ENCODE measurements at places on chromosomes 13 and 19.
A peak's percentile ranks its signal among the peaks of the same experiment; 100 is the strongest.

- DNase-seq, result no peak
Observed at GRCh38 chr13:38440666-38441065, 91.0 kb downstream of the UFM1 start.

DNA sequence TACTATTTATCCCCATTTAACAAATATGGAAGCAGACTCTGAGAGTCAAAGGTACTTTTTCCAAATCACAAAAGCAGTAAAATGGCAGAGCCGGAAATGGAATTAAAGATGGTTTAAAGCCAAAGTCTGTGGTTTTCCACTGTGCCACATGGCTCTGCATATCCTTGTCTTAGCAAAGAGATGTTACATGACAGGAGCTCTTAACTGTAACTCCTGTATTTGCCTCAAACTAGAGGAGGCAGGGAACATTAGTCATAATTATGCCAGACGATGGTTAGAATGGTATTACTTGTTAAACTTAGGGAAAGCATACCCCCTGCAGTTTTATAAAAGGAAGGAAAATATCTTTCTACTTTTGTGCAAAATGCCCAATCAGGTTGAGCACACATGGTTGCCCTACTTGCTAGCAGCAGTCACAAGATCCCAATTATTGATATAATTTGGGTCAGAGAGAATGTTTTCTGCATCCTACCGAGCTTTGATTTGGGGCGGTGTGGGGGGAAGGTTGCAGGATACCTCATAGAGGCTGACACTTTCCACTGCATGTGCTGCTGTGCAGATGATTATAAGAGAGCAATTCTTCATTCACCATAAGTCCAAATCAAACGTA is 42.0 kb upstream of the MAB21L1 start:
- no peak for DNase-seq

DNA sequence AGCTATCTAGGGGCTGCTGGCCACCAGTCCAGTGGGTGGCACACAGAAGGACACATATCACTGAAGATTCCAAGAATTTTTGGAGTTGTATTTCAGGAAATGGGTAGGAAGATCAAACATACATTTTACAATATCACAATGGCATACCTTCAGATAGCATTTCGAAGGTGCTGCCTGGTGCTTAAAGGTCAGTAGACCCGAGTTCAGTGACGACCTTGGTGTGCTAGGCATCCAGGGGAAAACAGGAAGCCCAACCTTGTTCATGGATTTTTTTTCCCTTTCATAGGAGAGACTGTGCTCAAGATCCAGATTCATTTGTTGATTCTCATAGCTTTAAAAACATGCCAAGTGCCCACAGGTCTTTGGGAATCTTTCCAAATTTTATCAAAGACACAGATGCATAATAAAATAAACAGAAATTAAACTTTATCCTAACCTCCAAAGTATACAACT is 51.0 kb upstream of the RCBTB2 start:
- no peak for DNase-seq

DNA sequence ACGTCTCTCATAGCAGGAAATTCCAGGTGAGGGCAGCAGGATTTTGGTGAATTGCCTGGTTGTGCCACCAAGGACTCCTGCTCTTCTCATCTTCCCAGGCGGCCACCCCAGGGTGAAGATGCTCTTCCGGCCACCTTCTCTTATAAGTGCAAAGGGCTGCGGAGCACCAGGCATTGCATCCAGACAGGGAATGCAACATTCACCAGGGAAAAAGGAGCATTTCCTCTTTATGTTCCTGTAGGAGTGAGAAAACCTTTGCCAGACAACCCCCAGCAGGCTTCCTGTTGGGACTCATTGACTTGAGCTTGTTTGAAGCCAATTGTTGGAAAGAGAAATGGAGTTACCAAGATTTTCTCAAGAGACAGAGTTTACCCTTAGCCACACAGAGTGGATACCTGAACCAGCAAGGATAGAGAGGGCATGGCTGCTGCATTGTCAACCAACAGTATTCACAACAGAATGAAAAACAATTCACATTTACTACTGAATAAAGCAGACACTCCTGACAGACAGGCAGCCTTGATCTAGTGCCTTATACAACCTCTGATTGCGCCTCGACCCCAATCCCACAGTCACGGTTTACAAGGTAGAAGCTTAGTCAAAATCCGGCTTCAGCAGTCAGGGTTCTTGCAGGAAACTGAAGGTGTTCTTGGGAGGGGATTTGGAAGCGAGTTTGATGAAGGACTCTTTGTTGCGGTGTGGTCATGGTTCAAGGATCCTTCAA is 1.8 kb upstream of the ATP11A start:
- DNase-seq, result no peak

DNA sequence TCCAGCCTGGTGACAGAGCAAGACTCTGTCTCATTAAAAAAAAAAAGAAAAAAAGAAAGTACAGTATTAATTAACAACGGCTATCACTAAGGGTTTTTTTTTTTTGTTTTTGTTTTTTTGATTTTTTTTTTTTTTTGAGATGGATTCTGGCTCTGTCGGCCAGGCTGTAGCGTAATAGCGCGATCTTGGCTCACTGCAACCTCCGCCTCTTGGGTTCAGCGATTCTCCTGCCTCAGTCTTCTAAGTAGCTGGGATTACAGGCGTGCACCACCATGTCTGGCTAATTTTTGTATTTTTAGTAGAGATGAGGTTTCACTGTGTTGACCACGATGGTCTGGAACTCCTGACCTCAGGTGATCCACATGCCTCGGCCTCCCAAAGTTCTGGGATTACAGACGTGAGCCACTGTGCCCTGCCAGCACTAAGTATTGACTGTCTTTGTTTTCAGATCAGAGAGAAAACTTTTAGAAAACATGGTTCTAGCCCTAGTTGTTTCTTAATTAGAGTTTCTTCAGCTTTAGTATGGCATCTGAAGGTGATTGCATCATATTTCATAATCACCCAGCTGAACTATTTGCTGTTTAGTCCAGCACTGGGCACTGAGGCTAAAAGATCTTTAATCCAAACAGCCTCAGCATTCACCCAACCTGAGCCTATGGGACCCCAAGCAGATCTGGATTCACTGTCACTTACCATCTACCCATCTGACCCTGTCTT is 2.7 kb upstream of the GATAD2A start:
- peak; percentile 72 for DNase-seq

DNA sequence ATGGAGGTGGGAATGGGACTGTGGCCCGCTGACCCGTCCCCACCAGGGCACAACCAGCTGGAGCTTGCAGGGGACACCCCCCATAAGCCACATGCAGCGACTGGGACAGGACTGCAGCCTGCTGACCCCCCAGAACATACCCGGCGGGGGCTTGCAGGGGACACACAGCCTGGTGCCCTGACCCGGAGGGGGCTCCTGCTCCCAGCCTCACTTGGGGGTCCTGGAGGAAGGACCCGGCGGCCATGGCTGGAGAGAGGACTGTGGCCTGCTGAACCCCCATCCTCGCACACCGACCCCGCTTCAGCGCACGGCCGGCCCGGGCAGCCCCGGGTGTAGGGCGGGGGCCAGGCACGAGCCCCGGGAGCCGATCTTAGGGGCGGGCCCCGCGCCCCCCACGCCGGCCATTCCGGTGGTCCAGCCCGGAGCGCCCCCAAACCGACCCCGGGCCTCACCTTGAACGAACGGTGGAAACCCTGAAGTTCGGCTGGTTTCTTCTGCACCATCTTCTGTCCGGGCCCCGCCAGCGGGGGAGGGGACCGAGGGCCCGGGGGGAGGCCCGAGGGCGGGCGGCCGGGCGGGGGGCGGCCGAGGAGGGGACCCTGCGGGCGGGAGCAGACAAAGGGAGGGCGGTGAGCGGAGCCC is 574 bp downstream of the MKNK2 start:
- no peak for DNase-seq

DNA sequence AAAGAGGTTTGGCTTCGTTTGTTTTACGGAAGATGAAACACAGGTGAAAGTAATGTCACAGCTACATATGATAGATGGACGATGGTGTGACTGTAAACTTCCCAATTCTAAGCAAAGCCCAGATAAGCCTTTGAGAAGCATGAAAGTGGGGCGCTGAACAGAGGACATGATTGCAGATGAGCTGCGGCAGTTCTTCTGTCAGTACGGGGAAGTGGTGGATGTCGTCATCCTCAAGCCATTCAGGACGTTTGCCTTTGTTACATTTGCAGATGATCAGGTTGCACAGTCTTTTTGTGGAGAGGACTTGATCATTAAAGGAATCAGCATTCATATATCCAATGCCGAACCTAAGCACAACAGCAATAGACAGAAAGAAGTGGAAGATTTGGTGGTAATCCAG is 111.5 kb upstream of the DIAPH3 start:
- no peak for DNase-seq

Data from AG10803 (cell line).